ENCODE measurements at places on chromosomes 7 and 10.

- no peak for DNase-seq
These were observed 1.1 kb downstream of the JMJD1C start for GRCh38 chr10:63464402-63465292.

DNA sequence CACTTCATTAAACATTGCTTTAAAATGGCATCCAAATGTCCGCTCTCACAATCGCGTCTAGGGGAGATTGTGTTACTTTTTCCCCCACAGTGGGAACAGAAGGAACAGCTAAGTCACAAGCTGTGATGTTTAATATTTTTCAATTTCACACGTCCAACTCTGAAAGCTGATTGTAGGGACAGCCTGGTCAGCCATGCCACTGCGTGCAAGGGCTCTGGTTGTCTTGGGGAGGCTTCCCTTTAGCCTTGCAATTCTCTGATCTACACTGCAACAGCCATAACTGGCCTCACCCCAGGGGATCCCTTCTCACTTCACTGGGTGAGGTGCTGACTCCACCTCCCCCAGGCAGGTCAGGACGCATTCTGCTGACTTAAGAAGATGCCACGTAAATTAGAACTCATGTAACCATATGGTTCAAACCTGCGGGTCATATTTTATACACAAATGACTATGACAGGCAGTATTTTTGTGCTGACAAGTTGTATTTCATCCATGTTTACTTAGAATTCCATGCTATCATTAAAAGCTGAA is 425.2 kb upstream of the NFE2L3 start:
- DNase-seq: no peak

GRCh38 chr10:78281627-78282026 is 248.0 kb downstream of the RPS24 start:
- DNase-seq: no peak

DNA sequence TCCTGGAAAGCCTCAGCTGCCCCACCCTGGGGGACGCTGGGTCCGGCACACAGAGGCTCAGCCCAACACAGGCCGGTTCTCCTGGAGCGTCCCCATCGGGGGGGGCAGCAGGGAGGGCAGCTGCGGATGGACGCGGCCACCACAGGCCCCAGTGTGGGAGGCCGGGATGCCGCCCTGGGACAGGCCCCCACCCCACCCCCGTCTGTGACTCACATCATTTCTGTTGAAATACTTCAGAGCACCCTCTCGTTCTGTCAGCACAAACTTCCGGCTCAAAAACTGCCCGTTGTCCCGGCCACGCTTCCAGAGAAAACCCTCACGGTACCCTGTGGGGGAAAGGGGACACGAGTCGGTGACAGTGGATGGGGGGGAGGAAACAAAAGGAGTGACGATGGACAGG is 28.5 kb downstream of the GET4 start:
- DNase-seq: no peak

- no peak for DNase-seq
These were observed 12.5 kb upstream of the KEL start for GRCh38 chr7:142974626-142975025.

DNA sequence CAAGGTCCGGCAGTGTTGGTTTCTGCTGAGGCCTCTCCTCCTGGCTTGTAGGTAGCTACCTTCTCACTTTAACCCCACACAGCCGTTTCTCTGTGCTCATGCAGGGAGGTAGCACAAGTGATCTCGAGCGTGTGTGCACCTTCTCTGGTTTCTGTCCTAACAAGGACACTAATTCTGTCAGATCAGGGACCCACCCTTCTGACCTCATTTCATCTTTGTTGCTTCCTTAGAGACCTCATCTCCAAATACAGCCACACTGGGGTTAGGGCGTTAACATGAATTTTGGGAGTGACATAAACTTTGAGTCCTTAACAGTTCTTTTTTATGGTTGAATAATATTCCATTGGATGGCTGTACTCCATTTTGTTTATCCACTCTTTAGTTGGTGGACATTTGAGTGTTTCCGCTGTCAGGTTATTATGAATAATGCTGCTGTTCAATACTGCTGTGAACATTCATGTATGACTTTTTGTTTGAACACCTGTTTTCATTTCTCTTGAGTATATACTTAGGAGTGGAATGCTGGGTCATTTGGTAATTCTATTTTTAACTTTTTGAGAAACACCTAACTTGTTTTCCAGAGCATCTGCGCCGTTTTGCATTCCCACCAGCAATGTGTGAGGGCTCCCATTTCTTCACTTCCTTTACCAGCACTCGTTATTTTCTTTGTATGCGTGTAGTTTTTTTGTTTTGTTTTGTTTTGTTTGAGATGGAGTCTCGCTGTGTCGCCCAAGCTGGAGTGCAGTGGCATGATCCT is 57.5 kb downstream of the LCOR start:
- DNase-seq: no peak

GRCh38 chr7:158094671-158095226 is 492.9 kb downstream of the PTPRN2 start:
- DNase-seq: no peak

DNA sequence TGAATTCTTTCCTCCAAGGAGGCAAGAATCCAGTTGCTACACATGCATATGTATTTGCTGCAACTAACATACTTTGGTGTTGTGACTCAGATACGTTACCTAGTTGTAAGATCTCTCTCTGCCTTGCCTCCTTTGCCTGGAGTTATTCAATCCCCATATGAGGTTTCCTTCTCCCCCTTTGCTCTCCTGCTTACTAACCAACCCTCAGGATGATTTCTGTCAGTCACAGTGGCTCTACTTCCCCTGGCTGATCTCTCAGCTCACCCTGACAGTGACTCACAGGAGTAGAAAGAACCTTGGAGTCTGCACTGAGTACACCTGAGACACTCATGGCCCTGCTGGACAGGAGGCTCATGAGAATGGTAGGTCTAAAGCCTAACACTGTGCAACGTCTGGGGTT is 92.0 kb downstream of the TMEM106B start:
- no peak for DNase-seq

DNA sequence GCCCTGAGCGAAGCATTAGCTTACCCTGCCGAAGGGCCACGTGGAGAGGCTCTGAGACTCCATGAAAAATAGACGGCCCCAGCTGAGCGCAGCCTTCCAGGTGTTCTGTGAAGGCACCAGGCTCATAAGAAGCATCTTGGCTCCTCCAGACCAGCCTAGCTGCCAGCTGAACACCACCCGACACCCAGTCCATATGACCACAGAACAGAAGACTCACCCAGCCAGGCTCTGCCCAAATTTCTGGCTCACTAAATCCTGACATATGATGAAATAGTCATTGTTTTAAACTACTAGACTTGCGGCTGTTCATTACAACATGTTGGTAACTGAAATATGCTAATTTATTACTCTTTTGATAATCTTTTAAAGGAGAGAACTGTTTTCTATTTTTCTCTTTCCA is 99.5 kb upstream of the ABI1 start:
- DNase-seq: no peak

DNA sequence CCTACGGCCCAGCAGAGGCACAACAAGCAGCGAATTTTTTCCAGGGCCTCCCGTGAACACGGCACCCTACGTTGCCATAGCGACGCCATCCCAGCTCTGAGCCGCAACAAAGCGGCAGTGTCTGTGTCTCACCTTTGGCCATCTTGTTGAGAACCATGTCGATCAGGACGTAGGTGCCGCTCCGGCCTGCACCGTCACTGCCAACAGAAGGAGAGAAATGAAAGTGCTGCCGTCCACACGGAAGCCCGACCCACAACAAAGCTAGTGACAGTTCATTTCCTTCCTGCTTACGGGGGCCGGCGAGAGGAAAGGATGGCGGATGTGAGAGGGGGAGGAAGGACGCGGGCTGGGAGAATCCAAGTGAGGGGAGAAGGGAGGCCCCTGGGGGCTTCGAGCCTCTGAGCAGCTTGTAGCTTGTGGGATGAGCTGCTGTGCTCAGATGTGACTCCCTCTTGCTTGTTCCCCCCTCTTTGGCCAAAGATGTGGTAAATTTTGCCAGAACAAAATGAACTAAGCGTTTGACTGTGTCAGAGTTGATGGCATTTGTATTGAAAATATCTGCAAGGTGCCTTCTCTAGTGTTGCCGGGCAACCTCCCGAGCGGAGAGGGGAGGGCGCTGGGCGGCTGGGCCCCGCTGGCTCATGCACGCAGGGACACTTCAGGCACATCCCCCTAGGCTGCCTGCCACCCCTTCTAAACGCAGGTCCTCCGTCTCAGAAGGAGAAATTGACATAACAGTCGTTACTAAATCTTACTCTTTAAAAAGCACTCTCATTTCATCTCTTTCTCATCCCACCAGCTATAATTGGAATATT is 232.2 kb downstream of the DNAJB6 start:
- DNase-seq: no peak

- no peak for DNase-seq
These were observed 21.0 kb upstream of the FAM241B start for GRCh38 chr10:69609077-69609476.

GRCh38 chr7:28627263-28627653 is 214.9 kb downstream of the CREB5 start:
- DNase-seq: no peak

GRCh38 chr7:47582764-47583738 is 1.1 kb upstream of the TNS3 start:
- DNase-seq: no peak

GRCh38 chr7:73703757-73704639 is 15.5 kb downstream of the STX1A start:
- no peak for DNase-seq

DNA sequence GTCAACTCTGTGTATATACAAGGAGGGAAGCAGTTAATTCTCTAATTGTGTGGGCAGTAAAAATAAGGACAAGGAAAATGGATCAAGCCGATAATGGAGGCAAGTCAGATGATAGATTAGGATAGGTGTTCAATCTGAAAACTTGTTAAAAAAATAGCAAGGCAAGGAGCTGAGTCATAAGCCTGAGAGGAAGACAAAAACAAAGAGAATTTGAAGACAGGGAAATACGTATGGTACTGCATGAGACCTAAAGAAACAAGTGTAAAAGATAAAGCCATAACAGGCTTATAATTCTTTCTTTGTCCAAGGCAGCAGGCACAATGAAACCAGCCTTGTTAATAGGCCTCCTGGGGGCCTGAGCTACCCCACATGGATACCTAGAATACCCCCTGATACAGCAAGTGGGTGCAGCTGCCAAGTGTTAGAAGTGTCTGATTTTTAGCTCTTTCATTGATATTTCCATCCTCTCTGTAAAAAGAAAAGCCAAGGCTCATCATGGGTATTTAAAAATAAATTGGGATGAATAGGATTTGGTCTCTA is 1570.6 kb upstream of the LRRTM3 start:
- no peak for DNase-seq

- no peak for DNase-seq
These were observed 92.3 kb downstream of the DNAJB6 start for GRCh38 chr7:157429001-157429679.

- DNase-seq: no peak
These were observed 98.9 kb downstream of the ANKRD61 start for GRCh38 chr7:6130007-6130587.

DNA sequence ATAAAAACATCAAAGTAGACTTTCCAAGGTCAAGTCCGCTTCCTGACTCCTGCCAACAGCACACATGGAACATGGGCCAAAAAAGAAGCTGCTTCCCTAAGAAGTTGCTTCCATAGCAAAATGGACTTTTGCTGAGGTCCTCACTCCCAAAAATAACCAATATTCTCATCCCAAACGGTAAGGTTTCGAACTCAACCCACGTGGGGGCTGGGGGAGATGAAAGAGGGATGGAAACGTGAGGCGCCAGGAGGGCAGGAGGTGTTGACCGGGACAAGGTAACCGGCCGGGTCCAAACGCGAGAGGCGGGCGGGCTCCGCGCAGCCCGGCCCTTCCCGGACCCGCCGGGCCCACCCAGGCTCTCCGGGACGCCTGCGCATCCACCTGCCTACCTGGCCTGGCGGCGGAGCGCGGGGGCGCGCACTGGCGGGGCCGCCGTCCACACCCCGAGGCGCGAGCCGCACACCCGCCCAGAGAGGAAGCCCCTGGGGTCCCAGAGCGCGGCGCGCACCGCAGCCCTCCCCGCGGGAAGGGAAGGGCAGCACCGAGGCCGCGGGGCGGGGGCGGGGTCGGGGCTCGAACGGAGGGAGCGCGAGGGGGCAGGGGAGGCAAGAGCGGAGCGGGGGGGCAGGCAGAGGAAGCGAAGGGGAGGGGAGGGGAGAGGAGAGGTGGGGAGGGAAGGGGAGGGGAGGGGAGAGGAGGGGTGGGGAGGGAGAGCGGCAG is 742 bp downstream of the LMBR1 start:
- no peak for DNase-seq

DNA sequence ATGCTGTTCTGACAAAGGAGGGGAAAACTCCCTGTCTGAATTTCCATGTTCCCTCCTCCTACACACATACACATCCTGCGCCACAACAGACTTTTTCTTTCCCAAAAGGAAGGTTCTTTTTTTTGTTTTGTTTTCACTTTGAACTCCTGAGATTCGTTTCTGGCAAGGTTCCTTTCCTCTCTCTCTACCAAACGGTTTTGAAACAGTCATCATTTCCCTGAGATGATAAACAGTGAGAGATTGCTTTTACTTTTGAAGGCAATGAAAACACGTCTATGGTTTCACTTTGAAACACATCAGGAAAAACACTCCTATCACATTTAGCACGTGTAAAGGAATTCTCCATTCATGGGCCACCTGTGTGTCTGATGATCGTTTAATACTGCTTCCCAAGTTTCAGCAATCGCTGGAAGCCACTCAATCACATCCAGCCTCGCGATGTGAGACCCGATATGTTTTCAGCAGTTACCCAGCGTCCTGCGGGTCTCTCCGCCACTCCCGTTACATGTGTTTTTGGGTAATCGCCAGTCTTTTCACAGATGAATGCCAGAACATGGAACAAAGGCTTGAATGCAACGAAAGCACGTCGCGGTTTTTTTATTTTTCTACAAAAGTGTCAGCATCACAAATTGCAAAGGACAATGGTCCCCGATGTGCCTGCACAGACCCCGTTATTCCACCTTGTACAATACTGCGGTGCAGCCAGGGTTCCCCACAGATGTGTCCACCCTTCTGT is 62.8 kb upstream of the CUX1 start:
- no peak for DNase-seq

GRCh38 chr10:49744924-49745605 is 17.1 kb downstream of the OGDHL start:
- no peak for DNase-seq

DNA sequence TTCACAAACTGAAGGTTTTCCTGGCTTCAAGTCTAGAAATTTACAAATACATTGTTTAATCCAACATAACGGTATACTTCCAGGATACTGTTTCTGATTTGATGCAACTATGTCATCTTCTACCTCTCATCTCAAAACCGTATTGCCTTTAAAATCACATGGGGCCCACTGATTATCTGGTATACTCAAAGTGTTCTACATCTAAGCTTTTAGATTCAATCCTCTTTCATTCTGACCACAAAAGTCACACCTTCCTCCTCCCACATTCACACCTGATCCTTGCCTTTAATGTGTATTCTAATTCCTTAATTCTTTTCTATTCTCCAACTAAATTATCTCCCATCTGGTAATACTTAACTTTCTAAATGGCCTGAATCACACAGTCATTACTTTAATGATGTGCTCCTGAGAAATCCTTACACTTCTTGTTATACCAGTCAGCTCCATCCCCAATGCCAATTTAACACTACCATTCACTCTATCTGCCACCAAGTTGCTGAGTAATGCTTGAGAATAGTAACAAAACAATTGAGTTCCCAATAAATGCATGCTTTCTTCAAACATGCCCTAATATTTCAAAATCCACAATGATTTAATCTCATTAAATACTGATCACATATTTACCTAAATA is 13.0 kb downstream of the ATAD1 start:
- DNase-seq: no peak

GRCh38 chr10:73840056-73840402 is 28.6 kb upstream of the NDST2 start:
- no peak for DNase-seq
